ENCODE measurements at places on chromosomes 11 and 22.

DNA sequence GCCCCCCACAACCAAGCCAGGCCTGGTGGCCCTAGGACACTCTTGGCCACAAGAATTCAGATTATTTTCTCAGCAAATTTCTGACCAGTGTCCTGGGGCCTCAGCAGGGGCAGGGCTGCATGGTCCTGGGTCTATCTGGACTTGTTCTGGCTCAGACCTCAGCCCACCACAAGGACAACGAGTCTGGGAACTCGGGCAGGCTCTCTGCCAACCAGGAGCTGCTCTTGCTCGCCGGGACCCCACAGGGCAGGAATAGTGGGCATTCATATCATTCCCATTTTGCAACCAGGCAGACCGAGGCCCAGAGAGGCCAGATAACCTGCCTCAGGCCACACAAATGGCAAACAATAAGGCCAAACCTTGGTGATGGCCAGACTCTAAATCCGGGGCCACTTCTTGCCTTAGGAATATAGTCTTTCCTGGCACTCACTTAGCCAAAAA lies 75.4 kb upstream of the WNT7B start:
- no peak for DNase-seq

- no peak for DNase-seq
These were observed 3.3 kb downstream of the FAM227A start for GRCh38 chr22:38652859-38653258.

DNA sequence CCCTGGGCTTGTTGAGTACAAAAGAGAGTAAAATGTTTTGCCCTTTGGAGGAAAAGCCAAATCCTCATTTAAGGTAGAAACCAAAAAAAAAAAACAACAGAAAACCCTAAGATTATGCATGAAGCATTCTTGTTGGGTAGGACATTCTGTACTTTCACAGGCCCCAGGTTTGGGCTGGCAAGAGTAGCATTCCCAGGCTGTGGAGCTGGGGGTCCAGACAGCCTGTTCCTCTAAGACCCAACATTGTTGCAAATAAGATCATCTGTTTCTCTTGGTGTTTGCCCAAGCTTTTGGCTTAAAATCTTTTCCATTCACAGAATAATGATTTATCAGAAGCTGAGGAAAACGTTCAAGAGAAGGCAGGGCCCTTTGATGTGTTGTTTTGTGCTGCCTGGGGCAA lies 123.8 kb downstream of the MICAL2 start:
- DNase-seq: no peak

GRCh38 chr22:50556703-50557102 lies 6.0 kb downstream of the SYCE3 start:
- DNase-seq: no peak

GRCh38 chr22:48192920-48193319 lies 1430.5 kb downstream of the TBC1D22A start:
- no peak for DNase-seq
